Cerebellum (tissue), 4 donors: ENCODE measurements at places on chromosomes 3 and 15.
A peak's percentile ranks its signal among the peaks of the same experiment; 100 is the strongest.

DNA sequence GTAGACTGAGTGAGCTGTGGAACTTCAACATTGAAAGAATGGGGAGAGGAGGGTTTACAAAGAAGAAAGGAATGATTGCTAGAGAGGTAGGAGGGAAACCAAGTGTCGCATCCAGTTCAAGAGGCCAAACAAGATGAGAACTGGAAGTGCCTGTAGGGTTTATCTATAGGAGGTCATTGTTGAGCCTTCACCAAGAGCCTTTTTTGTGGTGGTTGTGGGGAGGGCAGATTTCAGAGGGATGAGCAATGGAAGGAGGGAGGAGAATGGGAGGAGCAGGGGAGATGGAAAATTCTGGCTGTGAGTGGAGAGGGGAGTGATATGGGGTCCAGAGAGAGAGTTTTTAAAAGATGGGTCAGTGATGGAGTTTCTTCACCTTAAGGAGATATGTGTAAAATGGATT, 8.5 kb downstream of the PDIA5 start:
- no peak for DNase-seq

GRCh38 chr3:53936347-53936746, 44.7 kb upstream of the SELENOK start:
- DNase-seq: no peak

DNA sequence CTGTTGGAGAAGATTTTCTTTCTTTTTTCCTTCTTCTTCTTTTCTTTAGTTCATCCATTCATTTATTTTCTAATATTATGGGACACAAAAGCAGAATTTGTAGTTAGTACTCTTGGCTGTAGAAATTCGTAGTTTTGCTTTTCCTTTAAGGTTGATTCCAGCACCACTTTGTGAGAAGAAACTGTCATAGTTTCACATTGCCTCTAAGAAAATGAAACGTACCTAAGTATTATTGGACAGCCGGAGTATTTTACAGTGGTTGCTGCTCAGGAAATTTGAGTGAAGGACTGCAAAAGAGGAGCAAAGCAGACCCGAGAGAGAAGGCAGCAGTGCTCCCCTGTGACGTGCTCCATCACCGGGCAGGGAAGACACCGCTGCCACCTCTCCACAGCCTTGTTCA, 48.1 kb downstream of the PLCL2 start:
- DNase-seq: no peak

- DNase-seq: peak; percentile 46
These were observed 843 bp upstream of the CD47 start for GRCh38 chr3:108091498-108092250.

- no peak for DNase-seq
These were observed 30.5 kb downstream of the CLASP2 start for GRCh38 chr3:33687406-33688010.

- DNase-seq: peak; percentile 40
These were observed 46.6 kb downstream of the APH1B start for GRCh38 chr15:63323798-63324563.

GRCh38 chr3:177154733-177155132, 42.5 kb downstream of the TBL1XR1 start:
- no peak for DNase-seq

DNA sequence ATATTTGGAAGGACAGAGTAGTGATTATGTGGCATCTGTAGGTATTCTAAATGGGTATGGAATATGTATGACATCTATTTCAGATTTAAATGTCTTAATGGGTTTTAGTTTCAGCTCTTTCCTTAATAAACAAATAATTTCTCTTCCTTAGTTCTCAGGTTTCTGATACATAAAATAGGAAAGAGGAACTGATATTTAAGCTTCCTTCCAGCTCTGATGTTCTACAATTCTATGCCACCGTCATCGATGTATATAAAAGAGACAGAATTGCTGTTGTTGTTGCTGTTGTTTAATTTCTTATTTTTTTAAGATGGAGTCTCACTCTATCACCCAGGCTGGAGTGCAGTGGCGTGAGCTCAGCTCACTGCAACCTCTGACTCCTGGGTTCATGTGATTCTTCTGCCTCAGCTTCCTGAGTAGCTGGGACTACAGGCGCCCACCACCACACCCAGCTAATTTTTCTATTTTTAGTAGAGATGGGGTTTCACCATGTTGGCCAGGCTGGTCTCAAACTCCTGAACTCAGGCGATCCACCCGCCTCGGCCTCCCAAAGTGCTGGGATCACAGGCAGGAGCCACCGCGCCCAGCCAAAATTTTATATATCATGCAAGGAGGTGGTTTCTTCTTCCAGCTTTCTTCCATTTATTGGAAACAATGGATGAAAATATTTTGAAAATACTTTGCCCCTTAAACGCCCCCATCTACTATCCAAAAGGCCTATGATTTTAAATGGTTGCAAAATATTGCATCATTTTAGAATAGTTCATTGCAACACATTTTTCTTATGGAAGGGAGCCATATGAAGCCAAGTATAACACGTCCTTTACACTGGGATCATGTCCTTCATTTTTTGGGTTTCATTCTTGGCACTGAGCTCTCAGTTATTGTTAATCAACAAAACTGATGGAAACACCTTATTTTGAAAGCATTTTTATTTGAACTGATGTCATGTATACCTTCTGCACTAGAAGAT, 13.9 kb upstream of the C15orf61 start:
- no peak for DNase-seq
